ENCODE measurements at places on chromosomes 12 and 14.

- DNase-seq = peak; percentile 82
These were observed 240.1 kb upstream of the OR4E1 start for GRCh38 chr14:21913759-21914158.

- no peak for DNase-seq
These were observed 653.3 kb upstream of the MIS18BP1 start for GRCh38 chr14:45906257-45906656.

DNA sequence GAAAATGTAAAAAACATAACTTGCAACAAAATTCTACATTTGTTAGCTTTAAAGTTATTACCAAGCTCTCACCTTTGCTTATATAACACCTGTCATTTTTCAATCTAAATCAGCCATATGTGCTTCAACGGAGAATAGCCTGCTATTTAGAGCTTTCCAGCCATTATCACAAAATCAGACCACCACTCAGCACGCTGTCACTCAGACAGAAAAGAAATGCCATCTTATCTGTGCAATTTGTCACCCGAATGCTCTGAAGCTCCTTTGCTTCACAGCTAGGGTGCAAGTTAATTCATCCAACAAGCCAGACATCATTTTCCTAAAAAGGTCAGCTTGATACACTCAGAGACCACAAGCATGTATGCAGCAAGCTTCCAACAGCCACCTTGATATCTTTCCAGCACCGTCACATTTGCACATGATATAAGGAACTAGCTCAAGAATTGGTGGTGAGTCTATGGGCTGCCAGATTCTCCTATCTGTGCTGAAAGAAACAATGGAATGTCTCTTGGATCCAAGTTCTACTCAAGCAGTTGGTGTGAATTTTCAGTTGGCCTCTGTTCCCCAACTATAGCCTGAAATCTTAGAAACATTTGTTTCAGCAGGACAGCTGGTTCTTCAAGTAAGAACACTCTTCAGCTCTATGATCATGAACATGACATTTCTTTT, 20.0 kb upstream of the IFNG-AS1 start:
- DNase-seq = no peak

DNA sequence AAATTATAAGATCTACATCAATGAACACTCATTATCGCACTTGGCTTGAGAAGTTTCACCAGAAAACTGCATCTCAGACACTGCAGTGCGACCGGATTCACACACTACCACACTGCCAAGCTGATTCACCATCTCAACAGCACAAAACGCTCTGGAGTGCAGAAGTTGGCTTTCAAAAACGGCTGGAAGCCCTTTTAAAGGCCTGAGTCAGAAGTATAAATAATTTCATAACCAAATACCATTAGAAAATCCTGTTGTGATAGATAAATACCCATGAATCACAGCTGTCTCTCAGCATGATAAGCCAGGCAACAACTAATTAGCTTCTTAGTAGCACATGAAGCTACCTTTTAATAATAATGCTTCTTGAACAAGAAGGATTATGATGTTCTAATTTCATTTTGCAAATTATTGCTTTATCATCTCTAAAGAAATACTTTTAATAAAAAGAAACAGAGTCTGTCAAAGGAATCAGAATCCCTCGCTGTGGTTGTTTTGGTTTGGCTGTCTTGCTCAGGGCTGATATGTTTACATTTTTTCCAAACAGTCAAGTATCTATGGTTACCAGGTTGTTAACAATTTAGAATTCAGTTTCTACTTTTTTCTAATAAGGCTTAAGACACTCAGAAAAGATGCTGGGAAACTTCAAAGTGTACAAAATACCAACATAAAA, 51.2 kb downstream of the SLC2A13 start:
- DNase-seq = no peak

GRCh38 chr12:22042976-22043669, 2.9 kb upstream of the CMAS start:
- peak; percentile 9 for DNase-seq

- DNase-seq = no peak
These were observed 24.7 kb upstream of the MARK3 start for GRCh38 chr14:103360548-103360947.

DNA sequence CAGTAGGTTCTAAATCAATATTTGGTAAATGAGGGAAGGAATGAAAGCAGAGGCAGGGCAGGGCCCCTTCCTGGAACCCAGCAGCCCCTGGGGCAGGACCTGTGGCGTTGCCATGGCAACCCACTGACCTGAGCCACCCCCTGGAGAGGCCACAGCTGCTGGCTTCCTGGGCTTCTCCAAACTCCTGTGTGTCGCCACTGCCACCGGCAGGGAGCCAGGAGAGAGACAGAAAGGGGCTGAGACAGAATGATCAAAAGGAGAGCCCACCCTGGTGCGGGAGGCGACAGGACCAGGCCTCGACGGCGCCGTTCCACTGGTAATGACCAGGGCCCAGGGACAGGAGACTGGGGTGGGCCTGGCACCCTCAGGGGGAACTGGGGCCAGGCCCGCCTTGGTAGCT, 18.2 kb downstream of the RFX4 start:
- no peak for DNase-seq

GRCh38 chr14:49892301-49892635, 614 bp upstream of the ARF6 start:
- peak; percentile 38 for DNase-seq

DNA sequence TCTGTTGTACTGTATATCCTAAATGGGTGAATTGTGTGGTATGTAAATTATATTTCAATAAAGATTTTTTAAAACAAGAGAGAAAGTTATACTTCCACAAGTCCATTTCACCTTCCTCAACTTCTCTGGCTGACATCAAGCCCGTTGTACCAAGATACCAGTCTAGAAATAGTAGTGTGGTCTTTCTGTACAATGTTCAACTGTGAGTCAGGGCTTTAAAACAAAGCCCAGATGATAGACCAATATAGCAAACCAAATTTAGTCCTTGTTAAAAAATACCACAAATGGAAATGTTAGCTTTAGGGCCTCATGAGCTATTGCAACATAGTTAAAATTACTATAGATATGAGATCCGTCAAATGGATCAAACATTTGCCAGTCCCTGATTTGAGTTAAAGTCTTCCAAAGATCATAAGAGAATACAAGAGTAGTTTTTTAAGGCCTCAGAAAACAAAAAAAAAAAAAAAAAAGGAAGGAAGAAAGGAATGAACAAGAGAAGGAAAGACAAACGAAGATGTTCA, 49.0 kb upstream of the EGLN3 start:
- no peak for DNase-seq

- DNase-seq = no peak
These were observed 3.8 kb upstream of the RPAP3 start for GRCh38 chr12:47709671-47710070.

DNA sequence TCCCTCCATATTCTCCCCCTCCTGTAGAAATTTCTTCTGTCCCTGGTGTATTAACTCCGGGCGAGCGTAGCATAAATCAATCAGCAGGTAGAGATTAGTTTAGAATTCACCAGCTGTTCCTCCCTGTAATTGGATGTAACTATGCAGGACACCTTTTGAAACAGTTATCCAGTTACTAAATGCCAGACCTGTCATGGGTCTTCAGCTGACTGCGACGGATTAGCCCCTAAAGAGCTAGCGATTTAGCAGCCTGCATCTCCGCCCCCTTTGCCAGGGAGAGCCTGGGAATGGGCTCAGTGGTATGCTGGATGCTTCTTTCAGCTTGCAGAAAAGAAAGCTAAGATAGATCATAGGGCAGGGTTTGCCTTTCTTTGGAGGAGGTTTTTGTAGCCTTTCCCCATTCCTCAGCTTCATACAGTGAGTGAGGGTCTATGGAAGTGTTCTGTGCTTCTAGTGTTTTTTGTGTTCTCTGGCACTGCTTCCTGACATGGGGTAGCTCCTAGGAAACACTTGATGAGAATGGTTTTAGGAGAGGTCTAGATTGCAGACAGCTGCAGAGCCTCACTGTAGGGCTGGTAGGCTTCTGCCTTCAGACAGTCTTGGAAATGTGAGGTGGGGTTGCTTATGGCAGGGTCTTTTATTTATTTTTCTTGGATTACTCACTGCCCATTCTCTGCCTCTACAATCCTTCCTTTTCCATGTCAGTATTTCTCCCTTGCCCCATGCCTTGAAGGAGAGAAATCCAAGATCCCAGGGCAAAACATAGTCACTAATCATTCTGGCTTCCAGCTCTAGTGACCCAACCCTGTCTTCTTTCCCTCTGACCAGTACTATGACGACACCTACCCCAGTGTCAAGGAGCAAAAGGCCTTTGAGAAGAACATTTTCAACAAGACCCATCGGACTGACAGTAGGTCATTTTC, 16.7 kb downstream of the COPZ1 start:
- no peak for DNase-seq

GRCh38 chr12:79378496-79378895, 312.3 kb downstream of the PAWR start:
- no peak for DNase-seq

DNA sequence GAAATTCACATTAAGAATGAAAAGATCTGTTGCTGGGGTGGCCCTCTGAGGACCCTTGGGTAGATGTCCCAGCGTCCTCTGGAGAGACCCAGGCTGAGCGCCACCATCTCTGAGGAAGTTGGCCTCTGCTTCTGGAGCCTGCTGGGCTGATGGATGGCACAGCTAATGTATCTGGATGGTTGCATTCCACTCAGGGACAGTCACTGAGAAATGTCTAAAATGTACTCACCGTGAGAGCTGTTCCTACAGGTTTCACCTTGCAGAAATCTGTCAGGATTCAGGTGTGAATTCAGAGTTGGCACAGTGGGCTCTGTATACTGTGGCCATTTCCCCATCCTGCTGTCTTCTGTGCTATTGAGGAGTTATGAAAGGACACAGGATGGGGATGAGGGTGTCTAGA, 247.2 kb downstream of the AACS start:
- no peak for DNase-seq

DNA sequence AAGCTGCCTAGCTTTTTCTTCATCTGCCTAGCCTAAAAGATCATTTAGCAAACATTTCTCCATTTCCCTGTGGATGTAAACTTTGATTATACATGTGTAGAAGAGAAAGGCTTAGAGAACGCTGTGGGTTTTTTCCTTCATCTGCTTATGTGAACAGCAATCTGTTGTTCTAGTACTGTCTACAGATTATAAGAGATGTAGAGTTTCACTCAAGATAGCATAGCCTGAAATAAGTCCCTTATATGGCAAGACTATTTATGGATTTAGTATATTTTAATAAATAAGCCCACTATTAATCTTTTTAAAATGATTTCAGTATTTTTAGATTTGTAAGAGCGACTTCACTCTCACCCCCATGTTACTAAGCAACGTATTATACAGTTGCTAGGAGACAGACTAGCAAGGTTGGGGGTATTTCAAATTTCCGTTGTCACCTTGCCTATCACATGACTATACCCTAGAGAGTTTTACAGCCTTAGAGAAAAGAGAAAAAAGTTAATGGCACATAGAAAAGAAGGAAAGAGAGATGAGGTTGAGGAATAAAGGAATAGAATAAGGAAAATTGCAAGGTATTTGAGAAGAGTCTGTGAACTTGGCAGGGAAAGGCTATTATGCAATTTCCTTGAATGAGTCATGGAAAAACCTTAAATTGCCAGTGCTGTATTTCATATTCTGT, 12.2 kb upstream of the TUBA1A start:
- DNase-seq = no peak

DNA sequence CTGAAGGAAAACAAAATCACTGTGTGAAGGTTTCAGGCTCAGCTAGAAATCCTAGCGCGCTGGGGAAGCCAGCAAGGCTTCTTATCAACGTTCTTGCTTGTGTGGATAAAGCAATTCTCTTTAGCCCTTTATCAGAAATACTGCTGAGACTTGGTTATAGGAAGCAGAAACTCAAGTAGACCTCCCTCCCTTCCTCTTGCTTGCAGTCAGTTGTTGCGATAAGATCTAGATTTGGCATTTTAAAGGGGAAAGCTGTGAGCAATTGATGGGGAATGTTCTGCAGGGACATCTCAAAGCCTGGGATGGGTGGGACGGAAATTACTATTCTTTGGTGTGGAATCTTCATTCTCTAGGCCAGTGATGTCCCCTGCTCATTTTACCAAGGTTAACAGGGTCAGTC, 76.4 kb upstream of the ANO4 start:
- no peak for DNase-seq

- DNase-seq = no peak
These were observed 3.6 kb downstream of the IFT43 start for GRCh38 chr14:75989134-75989533.

DNA sequence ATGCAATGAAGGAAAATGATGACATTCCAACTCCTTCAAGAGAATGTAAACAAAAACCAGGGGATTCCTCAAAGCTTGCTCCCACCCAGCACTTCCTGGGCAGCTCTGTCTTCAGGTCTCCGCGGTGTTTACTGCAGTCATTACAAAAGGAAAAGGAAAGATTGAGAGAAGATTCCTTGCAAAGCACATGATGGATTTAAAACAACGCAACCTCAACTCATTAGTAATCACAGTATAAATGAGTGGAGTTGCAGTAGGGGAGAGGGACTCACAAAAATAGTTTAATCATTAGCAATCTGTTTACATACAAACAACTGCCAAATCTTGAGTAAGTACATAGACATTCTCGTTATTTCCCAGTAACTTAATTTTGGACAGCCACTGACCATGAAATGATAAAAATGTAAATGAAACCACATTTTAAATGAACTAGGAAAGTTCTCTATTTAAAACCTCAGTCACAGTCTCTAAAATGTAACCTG, 49.7 kb upstream of the OVCH1 start:
- DNase-seq = no peak

GRCh38 chr12:132276827-132277373, 52.5 kb downstream of the GALNT9 start:
- no peak for DNase-seq

DNA sequence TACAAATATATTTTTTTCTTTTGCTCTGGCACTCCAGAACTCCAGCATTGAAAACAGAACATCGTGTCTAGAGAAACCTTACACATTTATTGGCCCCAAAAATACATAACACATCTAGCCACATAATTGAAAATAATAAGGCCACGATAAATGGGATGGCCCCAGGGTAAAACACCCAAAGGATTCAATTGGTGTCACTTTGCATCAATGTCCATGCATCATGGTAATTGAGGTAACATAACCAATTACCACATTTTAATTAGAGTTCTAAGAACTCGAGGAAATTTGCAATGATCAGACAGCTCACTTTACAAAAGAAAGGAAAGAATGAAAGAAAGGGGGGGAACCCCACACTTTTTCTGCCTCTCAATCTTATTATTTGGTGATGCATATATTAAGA, 151.8 kb upstream of the NPAS3 start:
- DNase-seq = no peak

- DNase-seq = no peak
These were observed 39.5 kb downstream of the ATP2A2 start for GRCh38 chr12:110320550-110320949.

GRCh38 chr12:113546916-113547863, 75.5 kb upstream of the LHX5 start:
- no peak for DNase-seq

DNA sequence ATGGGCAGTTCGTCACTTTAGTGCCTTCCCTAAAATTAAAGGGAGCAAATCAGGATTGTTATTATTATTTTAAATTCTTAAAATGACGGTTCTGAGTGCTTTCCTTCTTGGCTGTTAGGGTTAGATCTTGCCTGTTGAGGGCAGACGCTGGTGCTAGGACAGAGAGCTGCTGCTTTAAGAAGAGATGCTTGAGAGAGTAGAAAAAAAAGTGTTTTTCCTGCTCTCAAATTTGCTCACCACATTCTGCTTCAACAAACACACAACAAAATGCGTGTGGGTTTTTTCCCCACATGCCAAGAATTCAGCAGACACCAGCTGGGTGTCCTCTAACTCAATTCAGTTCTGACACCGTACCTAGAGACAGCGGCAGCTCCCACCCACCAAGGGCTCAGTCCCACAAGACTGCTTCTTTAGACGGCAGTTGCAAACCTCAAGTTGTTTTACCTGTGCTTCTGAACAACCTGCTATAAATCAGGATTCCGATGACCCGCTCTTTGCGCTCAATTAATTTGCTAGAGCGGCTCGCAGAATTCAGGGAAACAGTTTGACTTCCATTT, 75.8 kb upstream of the RIN3 start:
- DNase-seq = no peak

All from activated T-cell treated with anti-CD3 and anti-CD28 coated beads, Interleukin-2, amount 50 U/mL, for 72 hours (primary cell).